DMS53 (cell line): ENCODE measurements at places on chromosomes 1 and 21.

- DNase-seq, result no peak
These were observed 58.0 kb downstream of the LEPR start for GRCh38 chr1:65478379-65479026.

- no peak for DNase-seq
These were observed 712 bp downstream of the RAB13 start for GRCh38 chr1:153985341-153985912.

- DNase-seq, result no peak
These were observed 536 bp downstream of the HMGCL start for GRCh38 chr1:23824711-23825075.

DNA sequence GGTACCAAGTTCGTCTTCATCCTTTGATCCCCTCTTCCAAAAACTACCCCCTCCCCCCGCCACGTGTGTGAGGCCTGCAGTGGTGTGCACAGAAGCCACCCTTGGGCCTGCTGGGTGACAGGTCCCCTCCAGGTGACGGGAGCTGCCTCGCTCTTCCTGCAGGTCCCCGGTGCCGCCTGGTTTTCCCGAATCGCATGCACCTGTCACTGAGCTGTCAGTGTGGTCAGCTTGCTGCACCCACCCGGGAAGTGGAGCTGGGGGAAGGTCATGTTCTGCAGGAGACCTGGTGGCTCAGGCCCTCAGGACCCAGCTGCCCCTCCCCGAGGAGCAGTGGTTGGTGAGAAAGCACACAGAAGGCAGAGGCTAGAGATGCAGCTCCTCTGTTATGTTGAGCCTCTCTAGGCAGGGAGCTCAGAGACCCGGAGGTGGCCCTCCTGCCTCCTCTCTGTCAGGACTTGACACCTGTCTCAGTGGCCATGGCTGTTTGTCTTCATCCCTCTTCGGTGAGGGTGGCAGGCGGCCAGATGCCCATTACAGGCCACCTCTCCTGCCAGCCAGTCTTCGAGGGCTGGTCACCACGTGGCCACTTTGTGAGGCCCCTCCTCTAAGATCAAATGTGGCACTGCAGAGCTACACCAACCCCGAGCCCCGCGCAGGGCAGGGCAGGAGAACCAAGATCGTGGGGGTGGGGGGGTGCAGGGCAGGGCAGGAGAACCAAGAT lies 60.9 kb downstream of the SKI start:
- no peak for DNase-seq

- no peak for DNase-seq
These were observed 15.4 kb downstream of the FAM76A start for GRCh38 chr1:27741121-27741520.
